ENCODE measurements at places on chromosomes 13 and 19. TPM values are rescaled to one million over a fixed set of nuclear protein-coding genes. Genes with fewer than 3 reads are reported as not detected.

- no peak for DNase-seq
These were observed 27.5 kb downstream of the LNX2 start for GRCh38 chr13:27592865-27593264.

DNA sequence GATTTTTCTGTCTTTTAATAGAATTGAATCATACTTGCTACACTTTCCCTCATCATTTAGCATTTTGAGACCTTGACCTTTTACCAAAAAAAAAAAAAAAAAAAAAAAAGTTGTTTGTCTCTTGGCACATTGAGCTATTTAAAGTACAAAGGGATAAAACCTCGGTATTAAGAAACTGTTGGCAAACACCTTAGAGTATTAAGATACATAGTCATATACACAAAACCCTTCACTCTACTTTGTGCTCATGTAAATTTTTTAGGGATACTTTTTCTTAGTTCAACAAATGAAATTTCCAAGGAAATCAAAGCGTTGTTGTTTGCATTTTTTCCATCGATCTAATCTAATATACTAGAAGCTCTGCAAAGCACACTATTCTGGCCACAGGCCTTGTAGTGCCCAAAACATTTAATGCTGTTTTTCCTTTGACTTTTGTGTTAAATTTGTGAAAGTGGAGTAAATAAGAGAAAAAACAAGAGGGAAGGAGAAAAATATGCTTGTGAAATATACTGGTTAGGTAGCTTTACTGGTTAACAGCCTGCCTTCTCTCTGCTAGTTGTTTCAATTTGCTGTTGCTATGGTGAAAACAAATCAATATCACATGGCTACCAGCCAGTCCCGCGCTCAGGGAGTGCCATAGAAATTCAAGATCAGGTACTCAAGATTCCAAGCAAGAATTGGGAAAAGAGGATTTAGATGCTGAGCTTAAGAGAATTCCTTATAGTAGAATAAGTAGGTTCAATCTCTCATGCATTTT is 2.6 kb downstream of the MBNL2 start:
- no peak for DNase-seq

- no peak for DNase-seq
These were observed 131.5 kb downstream of the IER2 start for GRCh38 chr19:13281567-13282291.

GRCh38 chr13:107778094-107778493 is 437.2 kb downstream of the LIG4 start:
- no peak for DNase-seq

DNA sequence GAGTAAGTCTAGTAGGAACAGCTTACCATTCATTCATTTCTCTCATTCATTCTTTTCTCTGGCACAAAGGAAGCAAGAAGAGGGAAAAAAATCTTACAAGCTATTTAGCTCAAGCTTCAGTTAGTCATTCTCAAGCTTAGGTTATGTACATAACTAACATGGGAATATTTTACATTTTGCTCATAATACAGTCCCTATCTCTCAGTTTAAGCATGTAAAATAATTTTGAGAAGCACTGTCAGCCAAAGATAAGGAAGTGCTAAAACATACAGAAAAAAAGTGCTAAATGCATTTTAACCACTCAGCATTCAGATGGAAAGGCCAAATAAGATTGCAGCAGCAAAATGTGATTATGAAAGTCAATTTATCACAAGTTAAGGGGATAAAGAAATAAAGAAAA is 7.9 kb downstream of the RBM26 start:
- no peak for DNase-seq

DNA sequence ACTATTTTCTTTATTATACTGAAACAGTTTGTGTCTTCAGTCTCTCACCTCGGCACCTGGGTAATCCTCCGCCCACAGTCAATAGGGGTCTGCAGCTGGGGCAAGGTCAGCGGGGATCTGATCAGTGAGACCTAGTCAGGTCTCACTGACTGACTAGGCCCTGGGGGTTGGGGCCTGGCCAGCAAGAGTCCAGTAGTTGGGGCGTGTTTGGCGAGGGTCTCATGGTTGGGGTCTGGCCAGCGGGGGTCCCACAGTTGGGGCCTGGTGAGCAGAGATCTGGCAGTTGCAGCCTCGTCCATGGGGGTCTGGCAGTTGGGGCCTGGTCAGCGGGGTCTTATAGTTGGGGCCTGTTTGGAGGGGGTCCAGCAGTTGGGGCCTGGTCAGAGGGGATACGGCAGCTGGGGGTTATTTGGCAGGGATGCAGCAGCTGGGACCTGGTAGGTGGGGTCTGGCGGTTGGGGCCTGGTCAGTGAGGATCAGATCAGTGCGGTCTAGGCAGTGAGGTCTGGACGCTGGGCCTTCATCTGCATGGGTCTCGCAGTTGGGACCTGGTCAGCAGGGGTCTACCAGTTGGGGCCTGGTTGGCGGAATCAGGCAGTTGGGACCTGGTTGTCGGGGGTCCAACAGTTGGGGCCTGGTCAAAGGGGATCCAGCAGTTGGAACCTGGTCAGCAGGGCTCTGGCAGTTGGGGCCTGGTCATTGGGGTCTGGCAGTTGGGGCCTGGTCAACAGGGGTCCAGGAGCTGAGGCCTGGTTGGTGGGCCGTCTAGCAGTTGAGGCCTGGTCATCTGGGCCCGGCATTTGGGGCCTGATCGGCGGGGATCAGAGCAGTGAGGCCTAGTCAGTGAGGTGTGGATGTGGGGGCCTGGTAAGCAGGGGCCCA is 61.1 kb upstream of the TPM4 start:
- no peak for DNase-seq

DNA sequence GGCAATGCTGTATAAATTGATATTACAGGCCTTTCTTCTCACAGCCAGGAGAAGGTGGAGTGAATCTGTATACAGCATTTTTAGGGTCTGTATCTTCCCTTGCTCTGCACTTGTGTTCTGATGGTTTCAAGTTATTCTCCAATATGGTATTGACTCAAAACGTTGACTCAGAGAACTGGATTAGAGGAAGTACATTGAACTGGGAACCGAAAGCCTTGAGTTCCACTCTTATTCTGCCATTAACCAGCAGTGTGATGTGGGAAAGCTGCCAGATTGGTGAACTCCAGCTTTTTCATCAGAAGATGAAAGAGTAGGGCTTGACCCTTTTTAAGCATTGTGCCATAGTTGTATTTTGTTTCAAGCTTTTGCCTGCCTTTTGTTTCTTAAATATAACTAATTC is 167.7 kb downstream of the SPRY2 start:
- no peak for DNase-seq

GRCh38 chr13:41196620-41197019 is 2.3 kb upstream of the KBTBD7 start:
- DNase-seq: no peak

GRCh38 chr13:75195495-75196146 is 286.3 kb downstream of the TBC1D4 start:
- no peak for DNase-seq

DNA sequence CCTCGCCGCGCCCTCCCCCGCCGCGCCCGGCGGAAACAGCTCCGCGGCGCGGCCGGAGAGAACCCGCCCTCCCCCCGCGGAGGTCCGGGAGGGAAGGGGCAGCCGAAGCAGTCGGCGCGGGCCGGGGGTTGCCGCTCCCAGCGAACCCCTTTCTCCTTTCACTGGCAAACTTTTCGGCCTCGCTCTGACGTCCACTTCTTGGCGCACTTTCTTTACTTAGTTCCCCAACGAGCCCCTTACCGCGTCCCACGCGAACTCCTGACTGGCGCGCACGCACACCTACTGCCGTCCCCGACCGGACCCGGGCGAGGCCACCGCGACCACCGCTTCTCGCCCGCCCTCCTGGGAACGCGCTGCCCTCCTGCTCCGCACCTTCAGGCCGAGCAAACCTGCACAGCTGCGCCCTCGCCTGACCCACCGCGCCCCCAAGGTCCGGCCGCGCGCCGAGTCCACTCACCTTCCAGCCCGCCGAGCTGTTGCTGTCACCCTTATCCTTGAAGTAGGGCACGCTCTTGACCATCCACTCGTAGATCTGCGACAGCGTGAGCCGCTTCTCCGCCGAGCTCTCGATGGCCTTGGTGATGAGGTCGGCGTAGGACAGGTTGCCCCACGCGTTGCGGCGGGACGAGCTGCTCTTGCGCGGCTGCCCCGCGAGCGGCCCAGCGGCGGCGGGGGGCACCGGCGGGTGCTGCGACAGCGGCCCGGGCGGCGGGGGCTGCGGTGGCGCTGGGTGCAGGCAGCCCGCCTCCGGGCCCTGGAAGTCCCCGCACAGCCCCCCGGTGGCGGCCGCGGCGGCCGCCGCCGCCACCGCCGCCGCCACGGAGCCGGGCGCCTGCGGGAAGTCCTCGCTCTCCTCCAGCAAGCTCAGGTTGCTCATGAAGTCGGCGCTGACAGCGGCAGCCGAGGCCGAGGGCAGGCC is 1.1 kb downstream of the FOXO1 start:
- no peak for DNase-seq

NLRP5 gene
- total RNA-seq: not detected

GRK1 gene
- 0.28 TPM for total RNA-seq

POSTN gene
- total RNA-seq: 37.0 TPM

TLE6 gene
- 0.81 TPM for total RNA-seq
